Activated T-helper 1 cell treated with anti-CD3 and anti-CD28 coated beads, Interleukin-12 subunit alpha, Interleukin-12 subunit beta, Interleukin-2, Interleukin-4 antibody, amounts not matched to agents 30 ng/mL and 10 ng/mL and 1 ng/mL, durations not matched to agents 14 hours and 24 hours and 36 hours (primary cell): ENCODE measurements at places on chromosomes 12 and 14.

DNA sequence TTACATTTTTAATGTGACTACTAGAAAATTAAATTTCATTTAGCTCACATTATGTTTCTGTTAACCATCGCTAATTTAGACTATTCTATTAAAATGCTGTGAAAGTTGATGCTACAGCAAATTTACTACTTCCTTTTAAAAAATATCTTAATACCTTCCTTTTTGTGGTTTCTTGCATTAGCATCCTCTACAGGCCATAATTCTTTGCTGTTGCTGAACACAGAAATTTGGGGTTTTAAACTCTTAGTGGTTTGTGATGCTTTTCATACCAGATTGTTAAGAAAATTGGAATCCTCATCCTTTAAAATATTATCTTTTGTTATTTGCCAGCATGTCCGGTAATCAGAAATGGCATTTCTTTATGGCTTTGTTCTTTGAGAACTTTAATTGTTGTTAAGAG lies 18.1 kb downstream of the WNK1 start:
- H3K36me3 ChIP-seq: peaks cover 8% of the 10 kb centered on the region
- peaks cover 51% of the 10 kb centered on the region for H3K4me1 ChIP-seq
- no peak overlapping the region for H3K4me3 ChIP-seq
- H3K27me3 ChIP-seq: no peaks in the 10 kb centered on the region
- no peak overlapping the region for H3K27ac ChIP-seq

- H3K27me3 ChIP-seq: no peaks in the 10 kb centered on the region
- no peak overlapping the region for H3K4me3 ChIP-seq
- H3K4me1 ChIP-seq: no peaks in the 10 kb centered on the region
- DNase-seq: no peak
- H3K36me3 ChIP-seq: no peaks in the 10 kb centered on the region
These were observed 320.6 kb downstream of the RAD51B start for GRCh38 chr14:68140076-68140741.

DNA sequence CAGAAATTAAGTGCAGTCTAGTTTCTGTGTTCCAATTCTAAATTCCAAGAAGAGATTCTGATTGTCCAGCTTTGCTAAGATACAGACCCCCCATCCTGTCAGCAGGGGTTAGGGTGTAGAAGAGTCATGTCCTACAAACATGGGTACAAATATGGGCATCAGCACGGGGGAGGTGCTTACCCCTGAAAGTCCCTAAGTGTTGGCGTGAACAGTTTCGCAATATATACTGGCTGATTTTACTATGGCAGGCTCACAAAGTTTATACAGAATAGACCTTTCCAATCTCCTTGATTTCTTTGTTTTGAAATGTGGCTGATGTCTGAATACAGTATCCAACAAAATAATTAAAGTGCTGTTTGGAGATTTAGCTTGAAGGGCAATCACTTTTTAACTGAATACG lies 71.6 kb upstream of the PPM1H start:
- no peaks in the 10 kb centered on the region for H3K4me1 ChIP-seq
- no peak for DNase-seq
- no peaks in the 10 kb centered on the region for H3K27me3 ChIP-seq
- H3K4me3 ChIP-seq: no peak overlapping the region
- H3K27ac ChIP-seq: no peak overlapping the region

DNA sequence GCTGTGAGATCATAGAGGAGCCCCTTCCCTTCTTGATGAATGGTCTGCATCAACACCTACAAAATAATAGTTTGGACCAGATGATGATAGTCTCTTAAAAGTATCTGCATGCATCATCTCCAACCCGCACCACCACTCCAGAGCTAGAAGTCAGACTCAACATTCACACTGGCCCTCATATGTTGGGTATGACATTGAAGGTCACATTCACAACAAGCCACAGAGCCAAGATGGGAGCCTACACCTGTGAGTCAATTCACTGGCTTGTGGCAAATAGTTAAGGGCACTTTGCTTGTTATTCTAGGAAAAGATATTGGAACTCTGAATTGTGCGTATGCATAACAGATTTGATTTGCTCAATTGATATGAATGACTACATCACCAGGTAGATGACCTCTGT lies 1197.9 kb downstream of the VRK1 start:
- peaks cover 5% of the 10 kb centered on the region for H3K36me3 ChIP-seq
- H3K4me1 ChIP-seq: peaks cover 47% of the 10 kb centered on the region
- no peak overlapping the region for H3K4me3 ChIP-seq
- peak overlapping the region; percentile 88 for H3K27ac ChIP-seq

DNA sequence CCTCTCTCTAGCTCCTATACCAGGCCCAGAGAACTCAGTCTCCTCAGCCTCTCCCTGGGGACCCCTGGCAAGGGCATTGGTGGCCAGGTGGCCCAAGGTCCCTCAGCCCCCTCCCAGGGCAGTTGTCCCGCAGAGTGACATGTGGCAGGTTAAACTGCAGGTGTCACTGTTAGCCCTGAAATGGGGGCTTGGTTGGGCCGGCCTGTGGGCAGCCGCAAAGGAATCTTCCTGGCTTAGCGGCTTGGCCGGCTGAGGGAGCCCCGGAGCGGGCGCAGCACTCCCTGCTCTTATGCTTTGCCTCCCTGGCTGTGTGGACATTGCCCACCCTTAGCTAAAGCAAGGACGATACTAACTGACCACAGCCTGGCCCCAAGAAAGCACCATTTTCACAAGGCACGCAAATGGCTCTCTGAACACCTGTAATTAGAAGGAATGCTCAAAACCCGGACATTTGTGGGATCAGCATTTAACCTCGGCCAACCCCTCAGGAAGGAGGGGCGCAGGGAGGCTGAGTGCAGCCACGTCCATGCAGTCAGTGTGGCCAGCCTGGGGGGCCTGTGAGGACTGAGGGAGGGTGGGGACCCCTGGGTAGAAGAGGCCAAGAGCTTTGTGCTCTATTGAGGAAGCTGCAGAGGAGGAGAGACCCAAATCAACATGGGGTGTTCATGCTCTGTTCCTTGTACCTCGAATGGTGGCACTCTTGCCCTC lies 82.2 kb downstream of the PAPOLA start:
- H3K4me1 ChIP-seq: no peaks in the 10 kb centered on the region
- DNase-seq: no peak
- no peaks in the 10 kb centered on the region for H3K36me3 ChIP-seq

DNA sequence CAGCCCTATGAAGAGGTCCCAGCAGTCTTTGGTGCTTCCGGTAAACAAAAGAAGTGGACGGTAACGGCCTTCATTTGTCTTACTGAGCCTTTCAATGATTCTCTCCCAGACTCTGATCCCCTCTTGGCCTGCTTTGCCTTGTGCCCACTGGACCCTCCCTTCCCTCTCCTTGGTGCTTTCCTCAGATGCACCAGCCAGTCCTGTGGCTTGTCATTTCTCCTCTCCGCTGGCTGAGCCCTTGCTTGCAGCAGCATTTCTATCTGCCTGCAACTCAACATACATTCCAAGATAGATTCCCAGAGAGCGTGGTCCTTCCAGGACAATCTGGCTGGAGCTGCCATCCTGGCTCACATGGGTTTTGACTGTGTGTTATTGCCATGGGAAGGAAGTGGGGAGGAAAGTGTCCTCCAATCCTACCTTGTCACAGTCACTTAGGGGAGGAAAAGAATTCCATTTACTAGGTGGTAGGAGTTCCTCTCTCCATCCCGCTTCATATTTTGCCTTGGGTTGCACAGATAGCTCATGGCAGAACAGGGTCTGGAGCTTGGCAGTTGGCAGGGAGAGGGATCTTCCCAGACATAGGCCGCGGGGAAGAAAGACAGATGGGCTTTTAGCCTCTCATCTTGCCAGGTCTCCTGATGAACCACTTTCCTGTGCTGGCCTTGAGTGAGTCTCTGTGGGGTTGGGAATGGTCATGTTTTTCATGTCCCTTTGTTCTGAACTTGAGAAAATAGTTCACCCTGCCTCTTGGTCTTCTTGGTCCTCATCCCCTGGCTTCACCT lies 92.8 kb upstream of the KCNA1 start:
- peaks cover 13% of the 10 kb centered on the region for H3K27me3 ChIP-seq
- no peak for DNase-seq
- H3K4me1 ChIP-seq: peaks cover 37% of the 10 kb centered on the region
- H3K27ac ChIP-seq: no peak overlapping the region
- H3K4me3 ChIP-seq: no peak overlapping the region

DNA sequence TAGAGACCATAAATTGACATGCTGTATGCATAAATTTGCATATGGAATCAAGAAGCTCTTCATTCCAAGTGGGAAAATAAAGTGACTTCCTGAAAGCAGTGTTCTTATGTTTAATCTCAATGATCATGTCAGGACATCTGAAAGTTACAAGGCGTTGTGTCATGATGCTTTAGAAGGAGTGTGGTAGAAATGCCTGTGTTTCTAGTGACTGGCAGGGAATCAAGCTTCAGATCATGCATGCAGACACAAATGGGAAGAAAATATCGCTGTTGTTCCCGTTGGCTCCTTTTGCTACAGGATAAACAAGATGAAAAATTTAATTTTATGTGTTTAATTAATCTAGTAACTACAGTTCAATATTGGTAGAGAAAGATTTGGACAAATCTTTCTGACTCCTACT lies 298.1 kb upstream of the SYT1 start:
- H3K4me3 ChIP-seq: no peak overlapping the region
- no peak overlapping the region for H3K27ac ChIP-seq
- H3K4me1 ChIP-seq: no peaks in the 10 kb centered on the region
- no peaks in the 10 kb centered on the region for H3K36me3 ChIP-seq

DNA sequence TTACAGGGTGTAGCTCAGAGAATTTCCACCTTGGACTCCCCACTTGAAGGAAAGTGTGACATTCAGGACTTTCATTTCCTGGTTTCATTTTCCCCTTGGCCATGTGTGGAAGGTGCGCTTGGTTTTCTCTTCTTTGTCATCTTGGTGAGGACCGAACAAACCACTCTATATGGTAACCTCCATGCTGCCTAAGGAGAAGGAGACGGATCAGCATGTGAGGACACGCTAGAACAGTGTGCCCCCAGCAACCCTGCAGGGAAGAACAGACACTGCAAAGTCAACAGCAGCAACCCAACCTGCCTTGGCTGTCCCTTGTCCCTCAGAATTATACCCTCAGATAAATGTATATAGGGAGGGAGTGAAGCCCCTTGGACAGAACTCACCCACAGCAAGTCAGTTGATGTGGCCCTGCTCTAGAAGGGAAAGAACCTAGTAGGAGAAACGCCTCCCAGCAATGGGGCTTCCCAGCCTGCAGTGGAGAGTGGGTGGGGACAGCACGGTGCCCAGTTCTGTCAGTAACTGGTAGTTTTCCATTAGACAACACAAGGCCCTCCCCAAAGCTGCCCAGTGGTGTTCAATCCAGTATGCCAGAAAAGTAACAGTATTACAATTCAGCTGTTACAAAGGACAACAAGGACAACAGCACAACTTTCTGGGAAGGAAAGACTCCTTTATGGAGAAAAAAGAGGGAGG lies 18.9 kb upstream of the COCH start:
- peaks cover 18% of the 10 kb centered on the region for H3K4me1 ChIP-seq
- no peak overlapping the region for H3K4me3 ChIP-seq
- peaks cover 4% of the 10 kb centered on the region for H3K27me3 ChIP-seq
- no peaks in the 10 kb centered on the region for H3K36me3 ChIP-seq
- H3K27ac ChIP-seq: peak overlapping the region; percentile 19

GRCh38 chr12:108622421-108622820 lies 11.3 kb downstream of the SELPLG start:
- H3K27me3 ChIP-seq: no peaks in the 10 kb centered on the region
- DNase-seq: peak; percentile 11
- peaks cover 60% of the 10 kb centered on the region for H3K4me1 ChIP-seq
- H3K36me3 ChIP-seq: peaks cover 46% of the 10 kb centered on the region

DNA sequence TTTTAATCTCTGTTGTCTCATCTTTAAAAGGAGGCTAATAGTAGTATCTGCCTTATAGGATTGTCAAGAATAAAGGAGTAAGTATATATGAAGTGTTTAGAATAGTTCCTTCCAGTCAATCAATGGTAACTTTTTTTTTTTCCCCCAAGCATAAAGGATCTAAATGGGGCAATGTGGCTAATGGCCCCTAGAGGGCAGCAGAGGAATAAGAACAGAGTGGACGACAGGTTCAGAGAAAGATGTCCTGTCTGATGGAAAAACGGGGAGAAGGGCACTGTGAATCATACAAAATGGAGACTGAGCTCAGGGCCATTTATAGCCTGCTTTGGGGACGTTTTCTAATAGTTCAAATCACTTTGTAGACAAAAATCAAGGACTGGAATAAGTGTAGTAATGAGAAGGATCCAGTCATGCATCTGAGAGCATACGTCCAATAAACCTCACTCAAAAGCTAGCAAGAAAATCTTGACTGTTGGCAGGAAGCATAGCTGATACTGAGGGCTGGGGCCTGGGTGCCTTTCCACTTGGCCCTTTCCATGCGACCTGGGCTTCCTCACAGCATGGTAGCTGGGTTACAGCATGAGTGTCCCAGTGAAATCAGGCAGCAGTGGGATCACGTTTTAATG lies 51.3 kb downstream of the IFNG-AS1 start:
- peak overlapping the region; percentile 13 for H3K4me3 ChIP-seq
- no peaks in the 10 kb centered on the region for H3K27me3 ChIP-seq
- peaks cover 65% of the 10 kb centered on the region for H3K4me1 ChIP-seq
- peak; percentile 56 for DNase-seq
- peak overlapping the region; percentile 83 for H3K27ac ChIP-seq

DNA sequence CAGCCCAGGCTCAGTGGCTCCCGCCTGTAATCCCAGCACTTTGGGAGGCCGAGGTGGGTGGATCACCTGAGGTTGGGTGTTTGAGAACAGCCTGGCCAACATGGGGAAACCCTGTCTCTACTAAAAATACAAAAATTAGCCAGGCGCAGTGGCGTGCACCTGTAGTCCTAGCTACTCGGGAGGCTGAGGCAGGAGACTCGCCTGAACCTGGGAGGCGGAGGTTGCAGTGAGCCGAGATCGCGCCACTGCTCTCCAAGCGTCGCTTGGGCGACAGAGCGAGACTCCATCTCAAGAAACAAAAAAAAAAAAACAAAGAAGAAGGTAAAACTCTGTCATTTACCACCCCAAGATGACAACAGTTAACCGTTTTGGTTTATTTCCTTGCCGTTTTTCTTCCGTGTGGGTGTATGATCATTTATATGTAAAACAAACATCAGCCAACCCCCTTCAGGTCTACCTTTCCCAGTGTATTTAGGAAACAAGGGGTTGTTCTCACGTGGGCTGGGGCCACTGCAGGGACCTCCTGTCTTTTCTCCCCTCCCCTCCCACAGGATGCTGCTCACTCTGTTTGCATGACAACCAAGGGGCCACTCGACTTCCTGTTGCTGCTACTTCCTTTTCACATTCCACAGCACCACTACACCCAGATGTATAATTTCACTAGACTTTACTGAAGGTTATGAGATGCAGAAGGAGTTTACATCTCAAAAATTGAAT lies 13.6 kb downstream of the TTC9 start:
- H3K27ac ChIP-seq: peak overlapping the region; percentile 97
- peak overlapping the region; percentile 74 for H3K4me3 ChIP-seq
- DNase-seq: peak; percentile 72
- H3K4me1 ChIP-seq: peaks cover 85% of the 10 kb centered on the region
